ENCODE measurements at places on chromosomes 4 and X. TPM values are rescaled to one million over a fixed set of nuclear protein-coding genes. Genes with fewer than 3 reads are reported as not detected.

GRCh38 chr4:81512757-81513501, 41.2 kb upstream of the RASGEF1B start:
- no peak for DNase-seq

Gene STATH
- total RNA-seq = not detected

- DNase-seq = no peak
These were observed 4.4 kb downstream of the FGF5 start for GRCh38 chr4:80270868-80271267.

Gene ANK2
- total RNA-seq = 41.4 TPM

Gene GPR34
- not detected for total RNA-seq

- DNase-seq = no peak
These were observed 40.8 kb upstream of the FOXR2 start for GRCh38 chrX:55582447-55582846.

GRCh38 chr4:89101256-89102161, 9.8 kb upstream of the TIGD2 start:
- no peak for DNase-seq

Gene CPEB2
- total RNA-seq = 14.9 TPM

DNA sequence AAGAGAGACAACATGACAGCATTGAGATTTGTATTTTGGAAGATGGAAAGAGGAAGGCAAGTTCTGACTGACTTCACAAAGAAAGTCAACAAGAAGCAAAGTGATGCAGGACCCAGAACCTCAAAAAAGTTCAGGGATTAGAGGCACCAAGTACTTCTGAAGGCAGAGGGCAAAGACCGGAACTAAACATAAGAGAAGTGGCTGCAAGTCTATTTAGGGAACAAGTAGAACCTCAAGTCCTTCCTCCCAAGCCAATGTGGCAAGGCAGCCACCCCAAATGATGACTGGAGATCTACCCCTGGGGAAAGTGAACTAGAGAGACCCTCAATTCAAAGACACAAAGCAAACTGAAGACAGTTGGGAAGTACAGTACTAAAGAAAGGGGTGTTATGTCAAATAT, 46.6 kb downstream of the SLC39A8 start:
- no peak for DNase-seq

Gene ZBTB49
- total RNA-seq = 4.1 TPM

Gene SLC38A5
- total RNA-seq = 24.2 TPM

DNA sequence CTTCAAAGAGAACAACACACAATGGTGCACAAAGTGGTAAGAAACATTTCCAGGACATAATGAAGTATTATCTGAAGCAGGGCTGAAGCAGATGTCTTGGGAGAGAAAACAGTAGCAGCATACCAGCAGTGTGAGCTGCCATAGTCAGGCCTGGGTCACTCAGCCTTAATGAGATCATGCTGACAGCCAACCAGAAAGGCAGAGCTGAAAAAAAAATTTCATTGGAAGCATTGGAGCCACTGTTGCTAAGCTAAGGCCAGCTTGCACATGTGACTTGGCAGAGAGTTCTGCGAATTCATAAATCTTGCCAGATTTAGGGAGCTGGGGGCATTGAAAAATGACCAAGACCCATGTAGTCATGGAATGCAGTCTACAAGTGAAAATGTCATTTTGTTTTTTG, 444.0 kb upstream of the PITX2 start:
- no peak for DNase-seq

DNA sequence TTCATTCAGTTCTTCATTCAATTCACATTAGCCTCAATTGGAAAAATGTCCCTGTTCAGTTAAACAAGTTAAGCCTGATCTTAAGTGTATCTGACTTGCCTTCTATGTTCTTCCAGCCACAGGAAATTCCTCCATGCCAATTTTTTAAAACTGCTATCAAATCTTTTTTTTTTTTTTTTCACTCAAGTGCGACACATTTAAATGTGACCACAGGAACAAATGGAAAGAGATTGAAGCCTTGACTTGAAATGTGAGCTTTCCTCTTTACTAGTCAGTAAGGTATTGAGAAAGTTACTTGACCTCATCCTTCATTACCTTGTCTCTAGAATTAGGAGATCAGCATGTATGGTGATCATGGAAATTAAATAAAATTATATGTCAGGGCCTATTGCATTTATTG, 165.1 kb downstream of the SLIT2 start:
- no peak for DNase-seq

- DNase-seq = no peak
These were observed 280.9 kb upstream of the RPS6KA3 start for GRCh38 chrX:20547611-20548051.

DNA sequence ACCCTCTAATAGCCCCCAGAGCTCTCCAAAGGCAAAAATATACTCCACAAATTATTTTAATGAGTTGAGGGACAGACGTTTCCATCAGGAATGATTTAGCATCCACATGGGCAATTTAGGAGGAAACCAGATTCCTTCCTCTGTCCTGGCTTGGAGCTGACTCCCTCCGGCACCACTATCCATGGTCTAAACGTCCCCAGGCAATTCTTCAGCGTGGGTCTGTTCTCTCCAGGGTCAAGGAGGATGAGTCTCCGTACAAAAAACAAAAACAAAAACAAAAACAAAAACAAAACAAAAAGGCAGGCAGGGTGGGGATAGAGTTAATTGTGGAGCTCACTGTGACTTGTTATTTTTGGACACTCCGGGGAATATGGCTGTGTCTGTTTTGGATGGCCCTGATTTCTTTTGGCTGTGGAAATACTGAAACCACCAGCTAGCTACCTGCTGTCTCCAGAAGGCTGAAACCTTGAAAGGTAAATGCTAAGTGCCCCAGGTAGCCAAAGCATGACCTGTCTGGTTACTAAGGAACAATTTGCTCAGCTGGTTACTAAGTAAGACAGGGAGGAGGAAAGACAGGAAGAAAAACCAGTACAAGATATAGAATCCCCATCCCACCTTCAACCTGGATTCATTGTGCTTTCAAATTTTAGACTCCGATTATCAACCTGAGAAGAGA, 419.1 kb upstream of the LCORL start:
- DNase-seq = no peak

DNA sequence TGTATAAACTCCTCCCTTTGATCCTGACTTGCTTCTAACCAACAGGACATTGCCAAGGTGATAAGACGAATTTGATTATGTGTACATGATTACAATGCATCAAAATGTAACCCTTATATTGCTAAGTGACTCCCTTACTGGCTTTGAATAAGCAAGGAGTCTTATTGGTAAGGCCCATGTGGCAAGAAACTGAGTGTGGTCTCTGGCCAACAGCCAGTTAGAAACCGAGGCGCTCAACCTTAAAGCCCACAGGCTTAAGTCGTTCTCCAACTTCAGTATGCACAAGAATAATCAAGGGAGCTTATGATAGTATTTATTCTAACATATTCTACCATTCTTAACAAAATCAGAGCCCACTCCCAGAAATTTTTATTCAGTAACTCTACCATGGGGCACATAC, 374.2 kb upstream of the F9 start:
- DNase-seq = no peak

GRCh38 chrX:12874581-12874980, 7.7 kb downstream of the TLR7 start:
- DNase-seq = no peak

GRCh38 chr4:33090910-33091309, 2370.7 kb downstream of the PCDH7 start:
- no peak for DNase-seq

GRCh38 chr4:74555231-74555630, 110.3 kb downstream of the AREG start:
- DNase-seq = no peak

DNA sequence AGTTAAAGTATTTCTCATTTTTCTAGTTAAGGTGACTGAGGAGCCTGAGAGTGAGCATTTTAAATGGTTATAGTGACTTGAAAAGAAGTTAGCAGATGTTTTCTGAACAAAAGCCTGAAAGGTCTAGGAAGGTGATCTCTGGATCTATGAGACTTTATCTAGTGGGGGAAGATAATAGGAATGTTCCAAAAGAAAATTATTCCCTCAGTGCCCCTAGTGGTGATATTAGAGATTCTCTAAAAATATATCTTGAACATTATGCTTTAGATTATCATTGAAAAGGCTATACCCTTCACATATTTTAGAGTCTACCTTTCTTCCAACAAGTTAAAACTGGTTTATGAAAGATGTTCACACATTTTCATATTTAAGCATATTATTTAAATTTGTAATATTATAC, 69.0 kb upstream of the SPANXN1 start:
- DNase-seq = no peak

DNA sequence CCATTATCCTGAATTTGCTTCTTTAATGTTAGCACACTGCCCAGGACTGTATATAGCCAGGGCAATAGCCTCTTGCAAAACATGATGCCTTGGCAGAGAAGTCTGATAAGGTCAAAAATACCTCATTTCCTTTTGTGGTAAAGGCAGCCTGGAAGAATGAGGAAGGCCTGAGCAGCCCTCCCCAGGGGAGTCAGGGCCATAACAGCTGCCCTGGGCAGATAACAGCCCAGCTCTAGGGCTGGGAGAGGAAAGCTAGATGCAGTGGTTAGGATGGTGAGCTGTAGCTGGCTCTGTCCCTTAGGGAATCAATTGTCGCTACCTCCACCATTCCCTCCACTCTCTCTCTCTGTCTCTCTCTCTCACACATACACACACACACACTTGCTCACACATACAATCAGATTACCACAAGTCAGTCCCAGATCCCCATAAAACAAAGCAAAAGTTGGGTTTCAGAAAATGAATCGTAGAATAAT, 29.2 kb downstream of the EFHC2 start:
- DNase-seq = peak; percentile 42

DNA sequence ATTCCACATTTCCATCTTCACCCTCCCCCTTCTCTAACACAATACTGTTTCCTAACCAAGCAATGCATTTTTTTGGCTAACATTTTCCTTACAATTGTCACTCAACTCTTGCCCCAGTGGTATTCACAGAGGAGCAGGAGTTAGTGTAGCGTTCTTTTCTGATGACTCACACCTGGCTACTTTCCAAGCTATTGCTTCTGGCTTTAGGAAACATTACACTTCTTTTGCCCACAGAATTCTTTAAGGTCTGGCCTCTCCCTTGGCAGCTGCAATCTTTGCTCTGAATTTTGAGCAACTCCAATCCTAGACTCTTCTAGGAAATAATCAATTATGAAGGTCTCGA, 27.5 kb upstream of the PDGFC start:
- peak; percentile 98 for DNase-seq

GRCh38 chrX:154013614-154014360, 5.9 kb downstream of the IRAK1 start:
- peak; percentile 54 for DNase-seq

- DNase-seq = no peak
These were observed 581.4 kb upstream of the AADAT start for GRCh38 chr4:170671171-170671570.

Gene SSX1
- total RNA-seq = not detected

- no peak for DNase-seq
These were observed 1.3 kb upstream of the ARX start for GRCh38 chrX:25016938-25017598.

Gene SCD5
- total RNA-seq = 55.6 TPM

Gene IL2
- total RNA-seq = not detected

Gene PPP1R2C
- total RNA-seq = not detected

DNA sequence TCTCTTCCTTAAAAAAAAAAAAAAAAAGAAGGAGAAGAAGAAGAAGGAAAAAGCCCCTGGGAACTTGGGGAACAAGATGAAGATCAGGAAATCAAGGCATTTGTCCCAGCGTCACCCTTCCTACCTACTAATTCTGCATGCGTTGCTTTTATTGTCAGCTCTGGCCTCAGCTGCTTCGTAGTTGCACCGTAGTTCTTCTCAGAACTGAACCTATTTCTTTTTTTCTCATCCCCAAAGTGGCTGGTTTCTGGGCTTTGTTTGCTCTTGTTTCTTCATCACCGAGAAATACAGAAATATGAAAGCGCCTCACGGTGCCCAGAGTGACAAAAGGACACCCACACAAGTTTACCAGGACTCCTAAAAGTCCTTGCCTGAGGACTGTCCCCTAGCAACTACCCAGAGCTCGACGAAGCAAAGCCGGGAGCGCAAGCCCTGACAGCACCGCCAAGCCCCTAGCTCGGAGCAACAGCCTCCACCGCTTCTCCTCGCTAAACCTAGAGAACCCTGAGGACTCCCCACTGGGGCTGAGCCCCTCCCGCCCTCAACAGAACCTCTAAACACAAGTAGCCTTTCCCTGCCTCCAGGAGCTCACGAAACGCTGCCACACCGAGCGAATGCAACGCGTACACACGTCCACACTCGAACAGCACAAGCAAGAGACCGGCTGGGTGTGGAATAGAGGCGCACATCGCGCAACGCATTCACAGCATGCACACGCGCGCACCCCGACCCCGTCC, 710 bp downstream of the PRKG2 start:
- DNase-seq = no peak

- DNase-seq = peak; percentile 67
These were observed 8.1 kb downstream of the RTL5 start for GRCh38 chrX:72123471-72124185.

DNA sequence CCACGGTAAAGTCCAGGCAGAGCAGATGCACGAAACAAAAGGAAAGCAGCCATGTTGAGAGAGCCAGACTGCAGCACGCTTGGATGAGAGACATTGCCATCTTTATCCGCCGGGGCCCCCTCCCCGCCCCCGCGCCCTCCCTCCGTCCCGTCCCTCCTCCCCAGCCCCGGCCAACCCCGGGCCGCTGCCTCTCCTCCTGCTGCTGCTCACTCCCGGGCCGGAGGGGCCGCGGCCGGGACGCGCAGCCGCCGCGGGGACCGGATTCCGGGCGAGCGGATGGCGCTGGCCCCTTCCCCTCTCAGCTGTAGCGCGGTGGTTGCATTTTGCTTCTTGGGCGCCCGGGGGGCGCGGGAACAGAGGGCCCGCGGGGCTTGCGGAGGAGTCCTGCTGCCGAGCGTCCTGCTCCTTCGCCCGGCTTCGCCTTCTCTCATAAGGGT, 542 bp downstream of the RNF150 start:
- peak; percentile 12 for DNase-seq
